Activated CD4-positive, CD25-positive, alpha-beta regulatory T cell treated with anti-CD3 and anti-CD28 coated beads, Interleukin-2, amount 50 U/mL, for 24 hours (primary cell): ENCODE measurements at places on chromosomes 13 and 19.
A peak's percentile ranks its signal among the peaks of the same experiment; 100 is the strongest.

GRCh38 chr13:19075418-19075817, 106.2 kb downstream of the TUBA3C start:
- ATAC-seq = no peak

DNA sequence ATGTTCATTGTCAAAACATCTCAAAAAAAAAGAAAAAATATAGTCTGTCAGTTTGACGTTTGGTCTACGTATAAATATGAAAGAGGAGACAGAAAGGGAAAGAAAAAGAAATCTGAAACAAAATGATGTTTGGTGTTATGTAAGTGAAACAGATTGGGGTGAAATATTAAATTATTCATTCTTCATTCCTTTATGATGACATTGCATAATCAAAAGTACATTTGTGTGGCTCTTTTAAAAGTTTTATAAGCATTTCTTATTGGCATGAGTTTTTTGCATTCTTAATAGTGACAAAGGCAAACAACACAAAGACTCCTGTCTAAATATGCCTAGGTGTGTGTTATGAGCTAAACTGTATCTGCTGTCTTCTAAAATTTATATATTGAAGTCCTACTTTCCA, 232.6 kb downstream of the EFNB2 start:
- no peak for ATAC-seq

GRCh38 chr13:104491916-104492315, 1425.7 kb upstream of the SLC10A2 start:
- no peak for ATAC-seq

GRCh38 chr13:71618159-71618558, 248.8 kb downstream of the DACH1 start:
- no peak for ATAC-seq

DNA sequence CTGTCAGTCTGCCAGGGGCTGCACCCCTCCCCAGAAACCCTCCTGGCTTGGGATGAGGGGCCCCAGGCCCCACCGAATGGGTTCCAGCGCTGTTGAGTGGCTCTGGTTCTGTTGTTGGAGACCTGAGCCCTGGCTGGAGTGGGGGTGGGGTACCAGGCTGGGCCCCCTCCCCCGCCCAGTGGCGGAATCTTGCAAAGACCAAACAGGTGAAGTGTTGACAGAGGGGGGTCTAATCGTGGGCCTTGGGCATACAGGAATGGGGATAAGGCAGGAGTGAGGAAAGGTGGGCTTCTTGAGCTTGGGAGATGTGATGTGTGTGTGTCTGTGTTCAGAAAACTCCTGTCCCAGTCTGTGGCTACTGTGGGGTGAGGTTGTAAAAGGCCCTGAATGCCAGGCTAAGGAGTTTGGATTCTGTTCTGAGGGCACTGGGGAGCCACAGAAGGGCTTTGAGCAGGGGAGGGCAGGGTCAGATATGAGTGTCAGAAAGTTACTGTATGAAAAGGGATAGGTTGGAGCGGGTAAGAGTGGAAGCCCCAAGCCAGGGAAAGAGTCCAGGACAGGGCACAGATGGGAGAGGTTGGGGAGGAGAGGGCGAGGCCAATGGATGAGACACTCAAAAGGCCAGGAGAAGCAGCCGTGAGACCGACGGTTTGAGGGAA, at the start of gene HIPK4:
Gene HIPK4, minus strand, starts transcription at position 98 of the 659 bp plus-strand sequence. CDS start 279 bp downstream, outside the sequence.
- no peak for ATAC-seq

DNA sequence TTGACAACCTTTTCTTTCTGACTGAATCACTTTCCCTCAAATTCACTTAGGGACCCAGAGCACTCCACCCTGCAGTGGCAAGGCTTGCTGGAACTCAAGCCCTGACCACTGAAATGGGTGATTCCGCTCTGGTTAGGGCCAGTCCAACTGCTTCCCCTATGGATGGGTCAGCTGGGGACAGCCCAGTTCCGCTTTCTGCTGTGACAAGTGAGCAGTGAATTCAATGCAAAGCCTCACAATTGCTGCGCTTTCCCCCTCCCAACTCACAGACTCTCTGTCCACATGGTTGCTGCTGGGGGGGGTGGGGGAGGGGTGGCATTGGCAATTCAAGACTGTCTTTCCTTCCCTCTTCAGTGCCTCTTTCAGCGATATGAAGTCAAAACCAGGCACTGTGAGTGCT, 18.7 kb downstream of the CD70 start:
- ATAC-seq = no peak

GRCh38 chr19:1967087-1967608, 26.2 kb downstream of the CSNK1G2 start:
- ATAC-seq = peak; percentile 33

GRCh38 chr19:43286096-43286495, 16.8 kb upstream of the PSG9 start:
- ATAC-seq = no peak

DNA sequence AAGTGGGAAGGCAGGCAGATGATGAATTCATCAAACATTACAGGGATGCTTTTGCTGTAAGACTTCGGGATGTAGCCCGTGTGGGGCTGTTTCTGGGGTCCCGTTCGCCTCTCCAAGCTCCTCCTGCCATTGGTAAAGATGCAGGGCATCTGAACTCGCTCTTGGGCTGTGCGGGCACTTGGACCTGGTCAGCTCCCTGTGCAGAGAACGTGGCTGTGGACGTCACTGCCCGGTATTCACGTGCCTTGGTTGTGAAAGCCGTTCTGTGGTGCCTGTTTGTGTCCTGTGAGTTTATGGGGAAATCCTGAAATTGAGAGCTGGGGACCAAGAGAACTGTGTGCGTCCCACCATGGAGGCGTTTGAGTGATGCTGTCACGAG, 5.4 kb downstream of the TFDP1 start:
- ATAC-seq = no peak

GRCh38 chr13:100822871-100823443, 148.4 kb upstream of the TMTC4 start:
- ATAC-seq = no peak

GRCh38 chr19:39303373-39304184, 7.4 kb downstream of the IFNL1 start:
- no peak for ATAC-seq

DNA sequence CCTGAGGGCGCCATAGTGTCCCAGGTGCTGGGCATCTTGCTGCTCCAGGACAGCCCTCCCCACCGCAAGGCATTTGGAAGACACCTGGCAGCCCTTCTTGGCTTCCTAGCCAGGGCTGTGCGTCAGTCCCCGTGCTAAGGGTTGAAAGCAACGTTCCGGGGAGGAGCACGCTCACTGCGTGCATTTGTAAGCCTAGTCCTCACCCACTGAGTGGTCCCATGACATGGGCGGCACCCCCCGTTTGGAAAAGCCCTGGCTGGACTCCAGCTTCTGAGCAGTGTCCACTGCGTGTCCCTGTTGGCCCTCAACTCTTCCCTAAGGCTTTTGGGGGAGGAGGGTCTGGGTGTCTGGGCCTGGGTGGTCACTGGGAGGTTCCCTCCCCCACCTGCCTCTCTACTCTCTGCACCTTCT, 76.3 kb upstream of the GPR183 start:
- no peak for ATAC-seq

DNA sequence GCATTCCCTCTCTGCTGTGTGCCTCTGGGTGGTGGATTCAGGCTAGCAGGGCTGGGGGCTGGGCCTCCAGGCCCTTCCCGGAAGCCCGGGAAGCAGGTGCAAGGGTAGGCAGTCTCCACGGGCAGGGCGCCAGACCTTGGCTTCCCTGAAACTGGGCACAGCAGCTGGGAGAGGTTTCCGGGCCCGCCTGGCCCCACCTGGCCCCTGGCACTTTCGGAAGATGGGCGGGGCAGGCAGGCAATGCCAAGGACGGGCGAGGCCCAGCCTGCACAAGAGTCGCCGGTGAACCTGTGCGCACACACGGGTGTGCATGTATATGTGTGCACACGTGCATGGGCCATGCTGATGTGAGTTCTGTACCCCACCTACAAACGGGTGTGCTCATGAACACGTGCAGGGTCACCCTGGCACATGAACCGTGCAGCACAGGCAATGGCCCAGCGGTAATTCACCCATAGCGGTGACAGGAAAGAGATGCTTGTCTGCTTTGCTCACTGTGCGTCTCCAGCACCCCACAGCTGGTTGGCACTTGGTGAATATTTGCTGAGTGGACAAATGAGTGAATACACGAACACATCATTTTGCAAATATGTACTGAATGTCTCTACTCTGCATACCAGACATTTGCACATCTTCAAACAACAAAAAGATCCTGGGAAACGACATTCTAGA, 15.3 kb downstream of the GADD45B start:
- no peak for ATAC-seq

DNA sequence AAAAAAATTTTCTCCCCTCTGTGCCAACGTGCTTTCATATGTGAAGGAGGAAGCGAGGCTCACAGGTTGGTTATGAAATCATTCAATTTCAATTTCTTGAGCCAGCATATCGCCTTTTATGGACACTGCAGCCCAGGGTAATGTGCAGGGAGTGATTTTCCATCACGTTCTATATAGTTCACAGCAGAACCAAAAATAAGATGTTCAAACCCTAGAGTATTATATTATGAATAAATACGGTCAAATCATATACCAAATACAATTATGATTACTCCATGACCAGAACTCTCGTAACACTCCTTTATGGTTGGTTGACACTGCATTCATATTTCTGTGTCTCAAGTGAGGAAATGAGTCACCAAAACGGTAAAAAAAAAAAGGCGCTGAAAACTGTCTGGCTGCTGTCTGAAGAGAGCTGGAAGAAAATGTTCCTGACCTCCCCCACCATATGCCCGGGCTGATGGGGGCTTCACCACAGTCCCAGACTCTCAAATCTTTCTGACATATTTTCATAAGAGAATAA, 75.8 kb upstream of the UBAC2 start:
- peak; percentile 92 for ATAC-seq

DNA sequence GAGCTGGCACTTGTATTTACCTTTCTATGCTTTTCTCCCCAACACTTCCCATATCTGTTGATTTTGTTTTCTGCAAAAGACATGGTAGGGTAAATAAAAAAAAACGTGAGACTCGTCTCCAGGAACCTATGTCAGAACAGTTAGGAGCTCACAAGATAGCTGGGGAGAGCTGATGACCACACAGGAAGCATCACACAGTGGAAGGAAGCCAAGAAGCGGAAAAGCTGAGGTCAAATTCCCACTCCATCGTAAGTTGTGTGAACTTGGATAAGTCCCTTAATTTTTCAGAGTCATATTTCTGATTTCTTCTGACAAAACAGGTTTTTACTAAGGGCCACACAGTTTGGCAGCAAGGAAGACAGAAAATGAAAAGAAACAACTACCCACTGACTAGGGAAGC, 199.6 kb downstream of the KLF5 start:
- ATAC-seq = no peak
